ENCODE measurements at places on chromosomes 1 and 21.
A peak's percentile ranks its signal among the peaks of the same experiment; 100 is the strongest.

GRCh38 chr1:234286206-234286605 lies 87.0 kb upstream of the COA6 start:
- no peak for DNase-seq

GRCh38 chr1:95614197-95614596 lies 380.2 kb downstream of the RWDD3 start:
- DNase-seq, result no peak

DNA sequence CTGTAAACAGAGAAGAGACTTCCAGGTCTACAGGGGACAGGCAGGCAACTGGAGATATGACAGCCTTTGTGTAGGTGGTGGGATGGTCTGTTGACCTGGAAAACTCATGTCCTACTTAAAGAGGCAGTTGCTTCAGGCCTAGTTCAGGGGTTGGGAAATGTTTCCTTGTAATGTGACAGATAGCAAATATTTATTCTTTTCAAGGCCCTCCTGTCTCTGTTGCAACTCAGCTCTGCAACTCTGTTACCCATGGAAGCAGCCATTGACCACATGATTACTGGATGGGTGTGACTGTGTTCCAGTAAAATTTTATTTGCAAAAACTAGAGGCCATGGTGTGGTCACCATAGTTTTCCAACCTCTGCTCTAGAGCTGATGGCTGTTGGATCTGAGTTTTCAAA lies 341.9 kb downstream of the PTBP2 start:
- no peak for DNase-seq

DNA sequence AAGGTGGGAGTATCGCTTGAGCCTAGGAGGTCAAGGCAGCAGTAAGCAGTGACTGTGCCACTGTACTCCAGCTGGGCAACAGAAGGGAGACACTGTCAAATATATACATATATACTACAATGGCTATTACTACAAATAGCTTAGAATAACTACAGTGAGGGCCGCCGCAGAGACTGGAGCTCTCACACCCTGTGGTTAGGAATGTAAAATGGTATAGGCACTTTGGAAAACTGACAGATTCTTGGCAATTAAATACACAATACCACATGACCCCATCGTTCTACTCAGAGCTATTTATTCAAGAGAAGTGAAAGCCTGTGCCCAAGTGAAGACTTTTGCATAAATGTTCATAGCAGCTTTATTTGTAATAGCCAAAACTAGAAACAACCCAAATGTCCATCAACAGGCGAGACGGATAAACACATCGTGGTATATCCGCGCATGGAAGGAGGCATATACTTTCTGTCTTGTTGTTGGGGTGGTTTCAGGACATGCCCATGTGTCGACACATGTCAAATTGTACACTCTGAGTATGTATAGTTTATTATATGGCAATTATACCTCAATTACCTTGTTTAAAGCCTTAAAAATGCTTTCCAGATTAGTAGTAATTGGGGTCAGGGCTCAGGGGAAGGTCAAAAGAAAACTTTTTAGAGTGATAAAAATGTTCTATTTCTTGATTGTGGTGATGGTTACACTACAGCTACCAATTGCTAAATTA lies 123.4 kb downstream of the RIPK4 start:
- no peak for DNase-seq

DNA sequence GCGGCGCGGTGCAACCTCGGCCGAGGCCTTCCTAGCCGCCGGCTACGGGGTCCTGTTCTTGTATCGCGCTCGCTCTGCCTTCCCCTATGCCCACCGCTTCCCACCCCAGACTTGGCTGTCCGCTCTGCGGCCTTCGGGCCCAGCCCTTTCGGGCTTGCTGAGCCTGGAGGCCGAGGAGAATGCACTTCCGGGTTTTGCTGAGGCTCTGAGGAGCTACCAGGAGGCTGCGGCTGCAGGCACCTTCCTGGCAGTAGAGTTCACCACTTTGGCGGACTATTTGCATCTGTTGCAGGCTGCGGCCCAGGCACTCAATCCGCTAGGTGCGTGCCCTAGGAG lies 379 bp downstream of the PPCS start:
- no peak for DNase-seq

- no peak for DNase-seq
Observed at GRCh38 chr1:235468004-235468403, 36.2 kb downstream of the B3GALNT2 start.

DNA sequence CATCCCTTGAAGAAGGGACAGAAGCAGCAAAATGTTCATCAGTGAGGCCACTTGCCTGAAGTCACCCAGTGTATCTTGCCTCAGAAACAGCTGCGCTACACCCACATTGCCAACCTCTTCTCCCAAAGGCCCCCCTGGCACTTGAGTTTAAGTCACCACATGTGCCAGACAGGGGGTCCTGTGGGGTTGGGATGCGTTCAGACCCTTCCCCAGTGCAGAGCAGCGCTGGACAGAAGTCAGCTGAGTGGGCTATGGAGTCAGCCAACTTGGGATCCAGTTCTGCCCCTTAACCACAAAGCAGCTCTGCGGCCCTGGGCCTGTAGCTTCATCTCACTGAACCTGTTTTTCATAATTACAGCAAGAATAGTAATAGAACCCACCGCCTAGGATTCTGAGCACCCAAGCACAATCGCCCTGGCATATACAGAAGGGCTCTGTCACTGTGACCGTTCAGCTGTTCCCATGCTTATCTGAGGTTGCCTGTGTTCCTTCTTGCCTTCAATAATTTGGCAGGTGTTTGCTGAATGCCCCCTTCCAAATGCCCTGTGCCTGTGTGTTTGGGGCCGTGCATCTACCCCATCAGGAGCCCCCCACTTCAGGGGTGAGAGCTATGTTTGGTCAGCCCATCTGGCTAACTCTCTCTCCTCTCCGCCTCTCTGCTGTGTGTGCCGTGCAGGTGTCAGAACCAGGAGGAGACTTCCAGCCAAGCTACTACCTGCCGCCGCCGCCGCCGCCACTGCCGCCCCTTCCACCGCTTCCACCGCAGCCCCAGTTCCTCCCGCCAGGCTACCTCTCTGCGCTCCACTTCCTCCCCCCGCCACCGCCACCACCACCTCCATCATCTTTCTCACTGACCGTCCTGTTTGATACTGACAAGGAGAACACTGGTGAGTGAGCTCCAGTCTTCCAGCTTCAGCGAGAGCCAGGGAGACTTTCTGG lies 5.0 kb downstream of the DMRTB1 start:
- DNase-seq, result no peak

DNA sequence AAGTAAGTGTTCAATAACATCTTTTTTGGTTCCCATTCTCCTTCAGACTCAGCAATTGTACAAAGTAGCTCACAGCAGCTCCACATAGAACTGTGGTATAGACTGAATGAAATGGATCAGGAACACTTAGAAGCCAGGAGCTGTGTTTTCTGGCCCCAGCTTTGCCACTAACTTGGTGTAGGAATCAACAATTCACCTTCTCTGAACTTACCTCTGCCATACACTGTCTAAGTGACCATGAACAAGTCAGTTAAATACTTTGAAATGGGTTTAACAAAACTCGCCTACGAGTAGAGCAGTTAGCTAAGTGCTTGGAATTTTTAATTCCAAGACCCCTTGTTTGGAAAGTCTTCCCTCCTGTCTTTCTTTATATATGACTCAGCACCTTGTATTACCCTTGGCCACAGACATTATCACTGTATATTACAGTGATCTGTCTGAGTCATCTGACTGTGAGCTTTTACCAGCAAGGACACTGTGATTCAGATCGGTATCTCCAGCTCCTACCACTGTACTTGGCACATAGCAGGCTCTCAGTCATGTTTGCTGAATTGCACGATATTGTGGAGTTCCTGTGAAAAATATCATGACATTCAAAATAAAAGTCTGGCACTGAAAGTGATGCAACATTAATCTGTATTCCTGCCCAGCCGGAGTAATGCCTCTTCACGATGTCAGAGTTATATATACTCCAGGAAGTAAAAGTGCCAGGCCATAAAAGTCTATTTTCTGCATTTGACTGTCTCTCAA lies 101.7 kb upstream of the BEND5 start:
- no peak for DNase-seq

- DNase-seq, result no peak
Observed at GRCh38 chr1:6511056-6511455, 19.6 kb upstream of the PLEKHG5 start.

DNA sequence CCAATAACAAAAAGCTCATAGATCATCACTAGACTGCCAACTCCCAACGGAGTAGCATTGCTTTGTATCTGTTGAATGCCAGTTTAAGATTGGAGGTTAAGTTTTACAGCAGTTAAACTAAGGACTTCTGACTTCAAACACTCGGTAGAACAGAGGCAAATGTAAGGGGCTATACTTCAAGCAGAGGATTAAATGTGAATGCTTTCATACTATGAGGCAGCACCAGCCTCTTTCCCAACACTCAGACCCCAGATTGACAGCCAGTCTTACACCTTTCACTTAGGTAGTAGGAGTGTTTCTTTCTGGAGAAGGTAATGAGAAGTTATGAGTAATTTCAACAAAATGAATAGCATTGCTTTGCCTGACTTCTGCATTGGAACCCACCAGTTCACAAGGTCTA lies 22.8 kb downstream of the OR10R2 start:
- no peak for DNase-seq

DNA sequence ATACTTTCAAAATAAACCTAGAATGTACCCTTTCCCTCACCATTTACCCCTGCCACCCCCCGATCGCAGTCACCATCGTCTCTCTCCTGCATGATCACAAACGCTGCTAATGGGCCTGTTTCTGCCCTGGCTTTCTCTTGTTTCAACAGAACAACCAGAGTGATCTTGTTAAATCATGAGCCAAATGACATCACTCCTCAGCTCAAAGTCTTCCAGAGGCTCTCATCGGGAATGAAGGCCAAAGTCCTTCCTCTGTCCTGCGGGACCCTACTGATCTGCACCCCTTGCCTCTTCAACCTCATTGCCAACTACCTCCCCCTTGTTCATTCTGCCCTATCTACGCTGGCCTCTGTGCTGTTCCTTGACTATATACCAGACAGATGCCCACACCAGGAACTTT lies 39.4 kb upstream of the PTGFRN start:
- no peak for DNase-seq

GRCh38 chr21:25170681-25171080 lies 436.6 kb downstream of the MRPL39 start:
- DNase-seq, result no peak

- no peak for DNase-seq
Observed at GRCh38 chr1:234170622-234171021, 202.6 kb upstream of the COA6 start.

- no peak for DNase-seq
Observed at GRCh38 chr21:42744520-42745445, 91.4 kb downstream of the PDE9A start.

- DNase-seq, result no peak
Observed at GRCh38 chr1:86641318-86641717, 63.1 kb upstream of the SH3GLB1 start.

DNA sequence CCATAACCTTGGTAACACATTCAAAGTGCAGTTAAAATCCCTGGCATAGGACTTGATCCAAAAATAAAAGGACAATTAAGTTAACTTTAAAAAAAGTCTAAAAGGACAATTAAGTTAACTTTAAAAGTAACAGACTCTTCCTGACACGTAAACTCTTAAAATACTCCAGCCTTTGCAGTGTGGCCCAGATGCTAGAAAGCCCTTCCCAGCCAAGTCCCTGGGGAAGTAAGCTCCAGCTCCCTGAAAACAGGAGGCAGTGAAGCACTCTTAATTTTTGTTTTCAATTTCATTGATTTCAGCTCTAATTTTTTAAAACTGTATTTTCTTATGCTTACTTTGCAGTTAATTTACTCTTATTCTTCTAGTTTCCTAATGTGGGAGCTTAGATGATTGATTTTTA lies 5.1 kb upstream of the AIM2 start:
- DNase-seq, result no peak

DNA sequence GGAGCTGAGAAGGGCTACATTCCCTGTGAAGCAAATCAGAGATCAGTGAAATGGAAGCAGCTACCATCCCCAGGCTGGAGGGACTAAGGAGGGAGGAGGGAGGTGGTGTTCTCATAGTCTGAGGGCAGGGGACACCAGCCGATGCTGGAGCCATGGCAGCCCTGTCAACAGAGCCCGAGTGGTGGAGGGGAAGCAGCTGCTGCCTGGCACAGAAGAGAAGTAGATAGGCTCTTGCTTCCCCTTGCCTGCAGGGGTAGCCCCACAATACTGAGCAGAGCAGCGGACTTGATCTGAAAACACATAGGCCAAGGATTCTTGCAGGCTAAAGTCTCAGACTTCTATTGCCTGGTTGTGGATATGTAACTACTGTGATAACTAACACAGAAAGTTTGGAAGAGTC lies 255.1 kb downstream of the FGGY start:
- no peak for DNase-seq

DNA sequence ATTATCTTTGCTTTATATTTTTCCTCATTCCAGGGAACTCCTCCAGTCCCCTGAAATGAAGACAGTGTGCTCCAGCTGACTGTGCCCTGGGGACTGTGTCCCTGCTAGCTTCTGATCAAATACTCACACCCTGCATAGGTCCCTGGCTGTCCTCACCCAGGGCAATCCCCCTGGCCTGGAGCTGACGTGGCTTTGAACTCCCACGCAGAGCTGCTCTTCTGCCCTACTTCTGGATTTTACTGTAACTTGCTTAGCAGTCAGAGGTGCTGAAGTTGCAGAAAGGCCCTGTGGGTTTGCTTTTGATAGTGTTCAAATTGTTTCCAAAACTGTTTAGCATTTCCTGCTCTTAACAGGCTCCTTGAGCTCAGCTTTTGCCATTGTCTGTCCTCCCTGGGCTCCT lies 186.5 kb downstream of the FASLG start:
- DNase-seq, result no peak

- no peak for DNase-seq
Observed at GRCh38 chr21:38383411-38384237, 114.7 kb downstream of the ERG start.

DNA sequence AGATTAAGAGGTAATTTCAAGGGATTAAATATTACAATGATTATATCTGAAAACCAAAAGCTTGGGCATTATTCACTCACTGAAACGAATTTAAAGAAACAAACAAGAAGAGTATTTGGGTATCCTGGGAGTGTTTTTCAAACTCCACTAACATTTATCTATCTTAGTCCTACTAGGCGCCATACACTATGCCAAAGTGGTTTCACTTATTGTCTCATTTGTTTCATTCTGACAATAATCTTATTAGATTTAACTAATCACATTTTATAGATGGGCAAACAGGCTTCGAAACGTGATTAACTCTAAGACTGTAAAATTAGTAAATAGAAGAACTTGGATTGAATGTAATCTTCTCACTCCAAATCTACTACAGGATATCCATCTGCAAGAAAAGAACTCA lies 25.4 kb downstream of the ASH1L start:
- DNase-seq, result no peak

GRCh38 chr1:161719325-161719611 lies 2.1 kb upstream of the FCRLB start:
- DNase-seq, result no peak

- DNase-seq, result no peak
Observed at GRCh38 chr1:94115900-94116436, 5.0 kb downstream of the ABCA4 start.

GRCh38 chr1:156123356-156124196 lies 9.1 kb downstream of the LMNA start:
- DNase-seq, result peak; percentile 95
